ENCODE measurements at places on chromosomes 1 and 21.

DNA sequence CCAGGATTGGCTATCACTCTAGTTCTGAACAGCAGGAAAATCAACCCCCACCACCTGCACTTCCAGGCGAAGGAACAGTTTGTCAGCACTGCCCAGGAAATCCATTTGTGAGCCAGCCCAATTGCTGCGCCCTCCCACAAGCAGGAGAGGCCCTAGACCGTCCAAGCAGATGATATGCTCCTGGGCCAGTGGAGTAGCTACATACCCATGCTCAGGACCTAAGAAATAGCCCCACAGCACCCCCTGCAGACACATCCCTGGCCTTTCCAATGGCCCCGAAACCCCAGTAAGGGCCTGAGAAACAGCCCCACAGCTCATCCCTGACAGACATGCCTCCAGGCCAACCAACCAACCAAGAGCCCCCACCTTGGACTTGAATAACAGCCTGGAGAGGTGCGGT, 111.5 kb upstream of the ZC3H11B start:
- DNase-seq: no peak

GRCh38 chr1:226454349-226454748, 46.5 kb upstream of the PARP1 start:
- no peak for DNase-seq

DNA sequence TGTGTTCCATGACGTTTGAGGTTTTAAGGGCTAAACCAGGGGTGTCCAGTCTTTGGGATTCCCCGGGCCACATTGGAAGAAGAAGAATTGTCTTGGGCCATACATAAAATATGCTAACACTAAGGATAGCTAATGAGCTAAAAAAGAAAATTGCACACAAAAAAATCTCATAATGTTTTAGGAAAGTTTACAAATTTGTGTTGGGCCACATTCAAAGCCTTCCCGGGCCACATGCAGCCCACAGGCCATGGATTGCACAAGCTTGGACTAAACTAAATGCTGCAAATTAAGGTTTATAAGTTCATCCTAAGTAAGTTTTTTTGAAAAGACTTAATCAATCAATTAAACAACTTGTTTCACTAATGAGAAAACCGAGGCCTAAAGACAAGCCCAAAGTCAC, 21.9 kb downstream of the NIBAN1 start:
- no peak for DNase-seq

DNA sequence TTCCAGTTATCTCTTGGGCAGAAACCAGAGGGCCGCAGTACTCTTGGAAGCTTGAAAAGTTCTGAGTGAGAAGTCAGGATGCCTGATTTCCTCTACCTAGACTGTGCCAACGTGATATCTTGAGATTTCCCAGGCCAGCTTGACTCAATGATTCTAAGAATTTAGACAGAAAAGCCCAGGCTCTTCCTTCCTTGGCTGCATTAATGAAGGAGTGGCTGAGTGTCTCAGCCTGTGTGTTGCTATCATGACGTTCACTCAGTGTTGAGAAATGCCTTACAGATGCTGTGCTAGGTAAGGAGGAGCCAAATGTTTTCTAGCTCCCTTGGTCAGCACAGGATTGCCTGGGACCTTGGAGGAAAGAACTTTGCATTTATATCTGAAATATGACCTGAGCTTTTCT, 454.1 kb upstream of the USP24 start:
- no peak for DNase-seq

DNA sequence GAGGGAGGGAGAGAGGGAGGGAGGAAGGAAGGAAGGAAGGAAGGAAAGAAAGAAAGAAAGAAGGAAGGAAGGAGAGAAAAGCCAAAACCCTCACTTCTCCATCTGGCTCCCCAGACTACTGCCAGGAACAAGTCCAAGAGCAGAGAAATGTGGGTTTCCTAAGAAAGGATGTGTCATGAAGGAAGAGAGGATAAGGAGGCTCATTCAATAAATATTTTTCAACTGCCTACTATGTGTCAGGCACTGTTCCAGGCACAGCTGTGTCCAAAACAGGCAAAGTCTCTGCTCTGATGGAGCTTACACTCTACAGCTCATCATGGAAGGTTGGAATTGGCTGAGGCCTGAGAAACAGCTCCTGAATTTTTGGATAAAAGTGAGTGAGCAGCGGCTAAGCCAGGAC, 42.6 kb upstream of the ATP2B4 start:
- no peak for DNase-seq

DNA sequence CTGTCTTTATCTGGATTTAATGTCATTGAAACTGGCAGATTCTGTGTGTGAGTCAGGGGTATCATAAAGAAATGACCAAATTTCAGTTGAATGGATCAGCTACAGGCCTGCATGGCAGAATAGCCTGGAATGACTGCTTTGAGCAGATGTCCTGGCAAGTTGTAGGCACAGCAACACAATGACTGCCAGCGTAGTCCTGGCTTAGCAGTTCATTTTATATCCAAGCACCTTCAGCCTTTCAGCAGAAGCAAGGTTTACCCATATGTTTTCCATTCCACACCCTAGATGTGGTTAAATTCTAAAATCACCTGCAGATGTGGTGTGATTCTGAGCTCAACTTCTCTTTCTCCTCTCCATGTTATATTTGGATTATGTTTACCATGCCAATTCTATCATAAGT, 22.3 kb upstream of the PTGFR start:
- DNase-seq: no peak

GRCh38 chr1:225835856-225836255, 25.9 kb downstream of the EPHX1 start:
- DNase-seq: no peak

DNA sequence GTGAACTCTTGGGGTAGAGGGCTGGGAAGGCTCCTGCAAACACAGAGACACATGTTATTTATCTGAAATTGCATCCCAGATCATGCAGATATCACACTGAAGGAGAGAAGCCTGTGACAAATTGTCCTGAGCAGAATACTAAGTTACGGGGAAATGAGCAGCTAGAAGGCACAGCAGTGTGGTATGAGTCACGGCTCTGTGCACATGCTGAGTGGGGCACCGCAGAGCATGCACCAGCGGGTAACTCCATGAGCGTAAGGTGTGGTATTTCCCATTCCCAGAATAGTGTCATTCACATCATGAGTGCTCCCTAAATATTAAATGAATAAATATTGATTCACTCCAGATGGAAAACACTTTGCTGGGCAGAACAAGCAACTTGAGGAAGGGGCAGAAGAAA, 21.3 kb upstream of the FCRL2 start:
- no peak for DNase-seq

DNA sequence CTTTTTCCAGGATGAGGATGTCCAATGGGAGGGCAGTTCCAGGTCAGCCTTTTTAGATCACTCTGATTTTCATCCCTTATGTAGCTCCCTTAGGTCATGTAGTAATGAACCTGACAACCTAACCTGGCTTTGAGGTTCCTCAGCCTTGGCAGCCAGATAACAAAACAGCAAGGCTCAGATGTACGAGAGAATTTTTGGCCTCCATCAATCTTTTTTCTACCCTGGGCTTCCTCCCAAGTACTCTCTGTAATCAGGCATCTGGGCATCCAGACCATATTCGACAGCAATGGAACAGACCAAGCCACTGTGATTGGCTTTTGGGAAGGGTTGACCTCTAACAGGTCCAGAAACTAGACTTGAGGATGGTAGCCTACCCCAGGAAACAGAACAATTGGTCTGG, 38.6 kb downstream of the KCNH1 start:
- DNase-seq: no peak

GRCh38 chr1:228646717-228647522, 88.4 kb upstream of the RHOU start:
- DNase-seq: peak; percentile 51

GRCh38 chr1:112956544-112957132, 642 bp upstream of the SLC16A1 start:
- peak; percentile 36 for DNase-seq

DNA sequence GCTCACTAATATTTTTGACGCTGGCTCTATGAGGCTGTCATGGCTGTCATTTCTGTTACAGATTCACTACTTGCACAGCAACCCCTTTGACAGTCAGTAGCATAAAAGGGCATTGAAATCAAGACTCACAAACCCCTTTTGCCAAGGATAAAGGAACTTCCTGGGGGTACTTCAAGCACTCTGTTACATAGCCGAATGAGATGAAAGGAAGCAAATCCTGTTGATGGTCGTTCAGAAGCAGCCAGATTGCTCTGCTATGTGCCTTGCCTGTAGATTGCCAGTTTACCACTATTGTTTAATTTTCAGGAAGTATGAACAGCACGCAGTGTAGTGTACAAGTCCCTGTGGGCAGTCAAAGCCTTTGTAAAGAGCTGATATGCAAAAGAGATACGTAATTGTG, 296.2 kb downstream of the LRRIQ3 start:
- no peak for DNase-seq

DNA sequence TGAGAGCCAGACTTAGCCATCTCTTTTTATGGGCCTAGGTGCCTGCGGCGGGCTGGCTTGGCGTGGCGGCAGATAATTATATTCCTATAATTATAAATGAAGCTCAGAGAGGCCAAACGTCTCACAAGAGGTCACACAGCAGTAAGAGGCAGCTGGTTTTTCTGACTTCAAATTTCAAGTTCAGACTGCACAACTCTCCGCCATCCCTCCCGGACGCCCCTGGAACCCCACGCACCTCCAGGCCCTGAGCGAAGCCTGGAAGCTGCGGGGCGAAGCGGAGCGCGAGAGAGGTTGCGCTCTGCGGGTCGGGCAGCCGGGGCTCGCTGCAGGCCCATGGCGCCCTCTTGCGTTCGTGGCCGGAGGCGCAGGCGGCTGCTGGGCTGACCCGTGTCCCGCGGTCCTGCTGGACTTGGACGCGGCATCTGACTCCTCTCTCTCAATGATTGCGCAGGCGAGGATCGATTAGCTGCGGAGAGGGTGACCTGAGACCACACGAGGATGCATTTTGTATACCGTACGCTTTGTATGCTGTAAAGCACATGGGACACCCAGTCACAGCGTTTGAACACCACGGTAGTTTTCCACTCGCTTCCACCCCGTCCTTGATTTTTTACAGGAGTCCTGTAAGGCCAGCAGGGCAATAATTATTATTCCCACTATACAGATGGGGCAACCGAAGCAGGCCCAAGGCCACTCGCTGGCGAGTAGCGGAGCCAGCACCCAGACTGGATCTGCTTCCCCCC, 272.7 kb downstream of the FOXD2 start:
- DNase-seq: peak; percentile 60

GRCh38 chr1:40174788-40175187, 13.6 kb downstream of the RLF start:
- no peak for DNase-seq

GRCh38 chr1:54965624-54966340, 14.6 kb upstream of the TMEM61 start:
- DNase-seq: no peak

DNA sequence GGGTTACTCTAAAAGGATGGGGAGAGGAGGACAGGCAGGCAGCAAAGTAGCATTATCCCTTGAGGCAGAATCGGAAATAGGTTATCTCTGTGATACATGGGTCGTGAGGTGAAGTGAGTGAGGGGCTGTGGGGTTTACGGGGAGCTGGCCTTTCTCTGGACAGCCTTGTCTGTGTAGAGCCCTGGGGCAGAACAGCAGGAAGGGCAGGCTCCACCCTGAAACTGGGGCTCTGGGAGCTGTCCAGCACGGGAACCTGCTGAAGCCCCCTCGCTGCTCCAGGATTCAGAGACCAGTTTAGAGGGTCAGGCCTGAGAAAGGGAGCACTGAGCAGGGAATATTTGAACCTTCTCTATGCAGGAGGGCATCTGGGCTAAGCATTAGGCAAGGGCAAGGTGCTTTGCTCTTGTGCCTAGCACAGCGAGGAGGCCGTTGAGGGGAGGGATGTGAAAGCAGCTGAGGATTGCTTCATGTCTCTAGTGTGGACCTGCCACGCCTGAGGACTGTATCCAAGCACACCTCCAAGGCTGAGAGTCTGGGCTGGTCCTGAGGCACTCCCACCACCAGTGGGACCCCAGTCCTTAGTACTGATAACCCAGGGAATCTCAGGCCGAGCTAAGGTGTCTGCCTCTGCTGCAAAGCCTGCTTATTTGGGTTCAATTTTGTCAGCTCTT, 55.8 kb downstream of the NAV1 start:
- DNase-seq: peak; percentile 53

GRCh38 chr1:25977801-25978200, 20.1 kb downstream of the PAFAH2 start:
- DNase-seq: no peak

DNA sequence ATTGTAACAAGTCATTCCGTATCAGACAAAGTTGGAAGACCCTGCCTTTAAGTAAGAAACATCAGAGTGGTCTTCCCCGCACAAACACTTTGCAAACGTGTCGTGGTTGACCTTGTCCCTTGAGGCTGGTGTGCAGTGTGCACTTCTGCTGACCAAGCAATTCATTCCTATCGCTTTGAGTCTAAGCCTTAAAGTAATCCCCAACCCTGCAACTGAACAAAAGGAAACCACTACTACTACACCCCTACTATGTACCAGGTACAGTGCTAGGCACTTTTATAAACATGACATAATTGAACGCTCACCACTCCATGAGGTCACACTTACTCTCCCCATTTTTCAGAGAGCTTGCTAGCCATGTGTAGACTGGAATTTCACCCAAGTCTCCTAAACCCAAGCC, 10.6 kb downstream of the ITPKB start:
- no peak for DNase-seq

- peak; percentile 61 for DNase-seq
Observed at GRCh38 chr1:24374891-24375786, 38.4 kb downstream of the STPG1 start.

DNA sequence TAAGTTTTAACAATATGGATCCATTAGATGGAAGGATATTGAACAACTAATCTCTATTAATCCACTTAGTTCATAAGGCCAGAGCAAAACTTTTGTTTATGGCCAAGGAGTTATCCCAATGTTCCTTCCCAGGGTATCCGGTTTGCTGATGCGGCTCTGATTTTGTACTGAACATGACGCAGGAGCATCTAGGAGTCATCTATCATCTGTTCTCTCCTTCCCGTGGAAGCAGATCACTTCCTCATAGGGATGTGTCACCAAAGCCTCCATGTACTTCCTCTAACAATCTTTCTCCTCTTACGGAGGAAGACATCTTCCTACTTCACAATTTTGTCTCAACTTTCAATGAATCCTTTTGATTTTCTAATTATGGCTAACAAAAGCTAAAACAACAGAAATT, 206.6 kb downstream of the APP start:
- no peak for DNase-seq
